Progenitor cell of endocrine pancreas (in vitro differentiated cells): ENCODE measurements at places on chromosomes 4 and X. TPM values are rescaled to one million over a fixed set of nuclear protein-coding genes. Genes with fewer than 3 reads are reported as not detected.

The PNPLA4 gene
- total RNA-seq = 18.1 and 18.8 TPM in 2 replicates

The SMARCAD1 gene
- total RNA-seq = 74.9 and 75.1 TPM in 2 replicates

The KLB gene
- 0.36 and 0.43 TPM in 2 replicates for total RNA-seq

The TNMD gene
- not detected in 2 replicates for total RNA-seq

The CLCN4 gene
- 14.1 and 15.2 TPM in 2 replicates for total RNA-seq

The HSD17B13 gene
- 0.16 and 0.31 TPM in 2 replicates for total RNA-seq

The ZMAT1 gene
- 11.6 and 12.7 TPM in 2 replicates for total RNA-seq

The VSIG1 gene
- 67.9 and 85.3 TPM in 2 replicates for total RNA-seq

The POLN gene
- 5.0 and 5.9 TPM in 2 replicates for total RNA-seq

The ABCG2 gene
- total RNA-seq = 2.3 and 2.6 TPM in 2 replicates

The SMS gene
- total RNA-seq = 280 and 288 TPM in 2 replicates

The MAGEE2 gene
- total RNA-seq = not detected in 2 replicates

The PNMA6F gene
- total RNA-seq = not detected in 2 replicates

The LRIT3 gene
- 0.17 and 0.31 TPM in 2 replicates for total RNA-seq

The UGT2B15 gene
- 0.22 and 0.57 TPM in 2 replicates for total RNA-seq

The NUDT9 gene
- 35.1 and 37.8 TPM in 2 replicates for total RNA-seq

GRCh38 chr4:4668355-4669210 lies 126.7 kb upstream of the STX18 start:
- DNase-seq = no peak
- no peak overlapping the region for H3K4me3 ChIP-seq
- H3K27me3 ChIP-seq = peaks cover 29% of the 10 kb centered on the region
- H3K36me3 ChIP-seq = no peaks in the 10 kb centered on the region
- H3K4me1 ChIP-seq = peaks cover 26% of the 10 kb centered on the region

DNA sequence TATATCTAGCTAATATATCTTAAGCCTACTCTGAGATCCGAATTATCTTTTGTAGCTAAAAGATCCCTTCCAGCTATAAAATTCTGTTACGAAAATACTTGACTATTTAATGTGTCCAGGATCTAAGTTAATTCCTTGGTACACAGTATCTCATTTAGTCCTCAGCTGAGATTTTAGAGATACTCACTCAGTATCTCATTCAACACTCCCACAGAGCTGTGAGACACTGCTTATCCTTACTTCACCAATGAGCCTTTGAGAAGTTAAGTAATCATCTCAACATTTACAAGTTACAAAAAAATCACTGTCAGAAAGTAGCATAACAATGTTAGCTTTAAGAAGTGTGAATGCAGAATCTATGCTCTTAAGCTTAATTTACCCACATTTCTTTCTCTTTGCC lies 76.6 kb downstream of the LIMCH1 start:
- peaks cover 25% of the 10 kb centered on the region for H3K4me1 ChIP-seq
- H3K36me3 ChIP-seq = peaks cover 3% of the 10 kb centered on the region
- no peak overlapping the region for H3K27ac ChIP-seq
- DNase-seq = no peak
- no peak overlapping the region for H3K4me3 ChIP-seq
- H3K27me3 ChIP-seq = peaks cover 29% of the 10 kb centered on the region

GRCh38 chr4:76091052-76091451 lies 16.5 kb downstream of the ART3 start:
- H3K4me3 ChIP-seq = no peak overlapping the region
- H3K4me1 ChIP-seq = peaks cover 5% of the 10 kb centered on the region
- H3K27me3 ChIP-seq = peaks cover 5% of the 10 kb centered on the region
- no peak overlapping the region for H3K27ac ChIP-seq
- DNase-seq = no peak
- peaks cover 1% of the 10 kb centered on the region for H3K36me3 ChIP-seq

- H3K4me3 ChIP-seq = peak overlapping the region; percentile 37
- H3K36me3 ChIP-seq = peaks cover 8% of the 10 kb centered on the region
- DNase-seq = no peak
- peaks cover 61% of the 10 kb centered on the region for H3K4me1 ChIP-seq
- H3K27ac ChIP-seq = peak overlapping the region; percentile 18
These were observed 3.3 kb downstream of the RBM47 start for GRCh38 chr4:40626183-40626990.

DNA sequence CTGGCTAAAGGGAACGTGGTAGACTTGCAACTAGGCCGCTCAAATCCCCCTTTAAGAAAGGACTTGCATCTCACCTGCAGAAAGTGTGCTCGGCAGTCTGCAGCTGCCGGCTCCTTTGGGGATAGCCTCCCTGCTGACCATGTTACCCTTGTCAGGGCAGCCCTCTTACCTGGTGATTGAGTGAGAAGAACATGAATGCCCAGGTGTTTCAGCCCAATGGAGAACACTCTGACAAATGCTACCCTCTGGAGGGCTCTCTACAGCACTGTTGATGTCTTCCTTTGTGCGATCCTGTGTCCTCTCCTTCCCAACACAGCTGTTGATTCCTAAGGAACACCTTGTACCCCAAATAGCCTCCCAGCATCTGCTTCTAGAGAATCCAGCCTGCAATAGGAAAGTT lies 178.7 kb upstream of the LDB2 start:
- DNase-seq = no peak
- peaks cover 20% of the 10 kb centered on the region for H3K4me1 ChIP-seq
- H3K27ac ChIP-seq = no peak overlapping the region
- no peaks in the 10 kb centered on the region for H3K27me3 ChIP-seq
- no peak overlapping the region for H3K4me3 ChIP-seq

GRCh38 chr4:3223956-3224748 lies 24.8 kb upstream of the MSANTD1 start:
- no peaks in the 10 kb centered on the region for H3K4me1 ChIP-seq
- H3K4me3 ChIP-seq = no peak overlapping the region
- no peak for DNase-seq
- no peaks in the 10 kb centered on the region for H3K27me3 ChIP-seq
- H3K36me3 ChIP-seq = peaks cover 13% of the 10 kb centered on the region
- H3K27ac ChIP-seq = no peak overlapping the region

DNA sequence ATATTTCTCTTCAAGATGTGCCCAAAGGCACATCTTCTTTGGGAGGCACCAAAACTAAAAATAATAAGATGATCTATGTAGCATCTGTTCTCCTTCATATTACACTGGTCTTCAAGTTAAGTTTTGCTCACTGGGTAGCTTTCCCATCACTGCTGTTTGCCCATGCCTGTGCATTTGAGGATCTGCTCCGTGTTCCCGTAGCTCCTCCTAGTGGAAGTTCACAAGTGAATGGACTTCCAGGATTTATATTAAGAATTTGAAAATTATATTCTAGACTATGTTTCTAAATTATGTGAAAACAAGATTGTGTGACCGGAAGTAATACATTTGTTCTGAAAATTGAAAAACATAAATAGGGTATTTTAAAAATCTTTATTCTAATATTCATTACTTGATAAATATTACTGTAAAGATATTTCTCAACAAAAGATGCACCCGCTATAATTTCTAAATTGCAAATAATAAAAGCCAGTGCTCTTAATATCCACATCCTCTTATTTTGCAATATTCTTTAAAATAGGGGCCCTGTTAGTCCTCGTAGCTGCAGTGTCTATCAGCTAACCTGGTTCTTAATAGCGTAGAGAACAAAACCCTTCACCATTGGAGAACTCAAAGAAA lies 147.7 kb downstream of the RBM46 start:
- H3K4me3 ChIP-seq = no peak overlapping the region
- DNase-seq = no peak
- no peaks in the 10 kb centered on the region for H3K4me1 ChIP-seq
- H3K36me3 ChIP-seq = peaks cover 2% of the 10 kb centered on the region
- H3K27ac ChIP-seq = no peak overlapping the region

DNA sequence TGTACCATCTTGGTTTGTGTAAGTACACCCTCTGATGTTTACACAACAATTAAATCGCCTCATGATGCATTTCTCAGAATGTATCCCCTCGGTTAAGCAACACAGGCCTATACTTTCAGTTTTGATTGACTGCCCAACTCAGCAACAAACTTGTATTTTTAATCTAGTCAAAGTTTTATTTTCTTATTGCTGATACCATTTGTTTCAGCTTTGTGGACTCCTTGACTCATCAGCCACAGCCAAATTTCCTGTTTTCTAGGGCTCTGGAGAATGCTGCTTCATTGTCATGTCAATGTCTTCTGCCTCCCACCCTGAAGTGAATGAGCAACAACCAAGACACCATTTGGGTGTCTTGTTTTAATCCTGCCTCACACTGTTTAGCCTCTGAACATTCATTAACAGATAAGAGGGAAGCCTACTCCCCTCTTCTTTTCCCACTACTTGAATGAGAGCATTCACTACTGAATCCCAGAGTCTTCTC lies 14.0 kb downstream of the BBS12 start:
- H3K4me1 ChIP-seq = no peaks in the 10 kb centered on the region
- H3K27me3 ChIP-seq = no peaks in the 10 kb centered on the region
- H3K4me3 ChIP-seq = no peak overlapping the region
- no peak overlapping the region for H3K27ac ChIP-seq
- no peak for DNase-seq

GRCh38 chr4:113094802-113095201 lies 45.3 kb downstream of the ANK2 start:
- no peaks in the 10 kb centered on the region for H3K36me3 ChIP-seq
- H3K27ac ChIP-seq = no peak overlapping the region
- H3K4me3 ChIP-seq = no peak overlapping the region
- no peak for DNase-seq

- no peak overlapping the region for H3K4me3 ChIP-seq
- no peak overlapping the region for H3K27ac ChIP-seq
- DNase-seq = no peak
- H3K27me3 ChIP-seq = peaks cover 55% of the 10 kb centered on the region
- peaks cover 4% of the 10 kb centered on the region for H3K36me3 ChIP-seq
These were observed 3.5 kb upstream of the NKX1-1 start for GRCh38 chr4:1409491-1410425.

DNA sequence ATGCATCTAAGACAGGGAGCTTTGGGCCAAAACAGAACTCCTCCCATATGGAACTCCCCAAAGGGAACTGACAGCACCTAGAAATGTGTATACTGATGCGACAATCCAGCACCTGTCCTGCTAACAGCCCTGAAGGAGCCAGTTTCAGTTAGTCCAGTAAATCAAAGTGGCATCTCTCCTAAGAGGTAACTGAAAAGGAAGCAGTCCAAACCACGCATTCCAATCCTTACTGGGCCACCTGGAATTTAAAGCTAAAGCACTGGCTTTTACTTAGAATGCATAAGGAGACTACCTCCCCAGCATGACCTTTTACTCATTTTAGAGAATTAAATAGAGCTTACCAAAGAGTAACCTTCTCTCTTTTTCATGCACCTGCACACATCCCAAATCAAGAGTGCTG lies 586.8 kb upstream of the PITX2 start:
- no peak overlapping the region for H3K4me3 ChIP-seq
- no peak for DNase-seq
- H3K36me3 ChIP-seq = no peaks in the 10 kb centered on the region
- no peak overlapping the region for H3K27ac ChIP-seq
- no peaks in the 10 kb centered on the region for H3K27me3 ChIP-seq
- H3K4me1 ChIP-seq = peaks cover 11% of the 10 kb centered on the region

DNA sequence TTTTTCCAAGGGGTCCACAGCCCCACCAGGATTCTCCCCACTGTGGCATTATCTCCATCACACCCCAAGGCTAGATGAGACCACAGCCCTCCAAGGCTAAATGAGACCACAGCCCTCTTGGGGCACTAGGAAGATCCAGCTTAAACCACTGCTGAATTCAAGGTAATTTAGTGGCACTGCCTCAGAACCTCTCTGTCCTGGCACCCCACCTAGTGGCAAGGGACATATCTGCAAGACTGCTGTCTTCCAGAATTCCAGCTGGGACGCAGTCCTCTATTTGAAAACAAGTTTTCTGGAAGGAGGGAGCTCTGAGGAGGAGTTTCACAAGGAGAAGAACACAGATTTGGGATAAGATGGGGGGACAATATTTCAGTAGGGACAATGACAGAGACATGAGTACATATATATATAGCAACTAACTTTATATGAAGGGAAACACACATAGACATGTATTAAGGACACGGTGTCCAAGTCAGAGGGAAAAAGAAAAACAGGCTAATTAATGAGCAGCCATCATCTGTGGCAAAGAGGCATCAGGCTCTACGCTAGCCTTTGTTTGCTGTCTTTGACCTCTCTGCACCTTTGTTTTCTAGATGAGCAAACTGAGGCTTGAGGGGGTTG lies 9.3 kb downstream of the CETN2 start:
- no peaks in the 10 kb centered on the region for H3K36me3 ChIP-seq
- DNase-seq = peak; percentile 17
- no peak overlapping the region for H3K27ac ChIP-seq
- H3K4me1 ChIP-seq = no peaks in the 10 kb centered on the region
- no peak overlapping the region for H3K4me3 ChIP-seq
- H3K27me3 ChIP-seq = peaks cover 10% of the 10 kb centered on the region

- H3K27me3 ChIP-seq = peaks cover 77% of the 10 kb centered on the region
- H3K4me3 ChIP-seq = peak within 1 kb of the TSS; percentile 75
- H3K27ac ChIP-seq = no peak within 1 kb of the TSS
- H3K4me1 ChIP-seq = peaks cover 6% of the 10 kb centered on the region
- DNase-seq = peak; percentile 31
These were observed at the start of gene GPAT3 for GRCh38 chr4:83535520-83536361. Gene GPAT3 (plus strand): TSS chr4:83536108. CDS start chr4:83536623, 515 bp downstream.

- no peaks in the 10 kb centered on the region for H3K27me3 ChIP-seq
- DNase-seq = no peak
- H3K4me1 ChIP-seq = peaks cover 29% of the 10 kb centered on the region
- peak overlapping the region; percentile 87 for H3K4me3 ChIP-seq
- peak overlapping the region; percentile 82 for H3K27ac ChIP-seq
- H3K36me3 ChIP-seq = peaks cover 4% of the 10 kb centered on the region
These were observed 1.5 kb downstream of the CFAP97 start for GRCh38 chr4:185201977-185202962.

GRCh38 chr4:182494103-182494502 lies 250.9 kb downstream of the TENM3 start:
- no peak overlapping the region for H3K4me3 ChIP-seq
- no peak overlapping the region for H3K27ac ChIP-seq
- peaks cover 4% of the 10 kb centered on the region for H3K4me1 ChIP-seq

DNA sequence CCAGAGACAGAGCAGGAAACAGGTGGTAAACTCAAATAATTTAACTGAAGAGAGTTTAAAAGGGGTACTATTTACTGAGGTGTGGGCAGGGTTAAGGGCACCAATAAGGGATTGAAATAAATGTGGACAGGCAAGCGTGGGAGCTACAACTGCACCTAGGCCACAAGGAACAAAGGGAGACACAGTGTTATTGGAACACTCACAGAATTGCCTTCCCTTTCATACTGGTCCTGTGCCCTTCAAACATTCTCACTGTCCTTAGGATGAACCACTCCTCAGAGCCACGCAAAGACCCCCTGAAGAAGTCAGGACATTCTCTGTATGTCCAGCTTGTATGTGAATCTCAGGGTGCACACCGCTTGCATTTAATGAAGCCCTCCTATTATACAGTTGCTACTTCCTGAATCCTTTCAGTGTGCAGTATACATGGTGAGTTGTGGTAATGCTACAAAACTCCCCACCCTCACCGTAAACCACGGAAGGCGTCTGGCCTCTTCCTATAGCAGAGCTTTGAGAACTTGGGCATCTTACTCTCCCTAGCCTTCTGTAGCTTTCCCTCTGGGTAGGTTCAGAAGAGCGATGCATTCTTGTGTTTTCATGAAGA lies 9.6 kb upstream of the MRPL1 start:
- H3K27ac ChIP-seq = no peak overlapping the region
- DNase-seq = no peak
- H3K36me3 ChIP-seq = no peaks in the 10 kb centered on the region
- H3K4me3 ChIP-seq = no peak overlapping the region
- H3K4me1 ChIP-seq = no peaks in the 10 kb centered on the region
- no peaks in the 10 kb centered on the region for H3K27me3 ChIP-seq

GRCh38 chr4:56321251-56321650 lies 66.0 kb downstream of the AASDH start:
- H3K4me1 ChIP-seq = peaks cover 6% of the 10 kb centered on the region
- no peak overlapping the region for H3K4me3 ChIP-seq
- peaks cover 23% of the 10 kb centered on the region for H3K36me3 ChIP-seq
- no peak for DNase-seq

GRCh38 chr4:159027535-159027934 lies 75.3 kb upstream of the RAPGEF2 start:
- H3K27ac ChIP-seq = no peak overlapping the region
- peaks cover 3% of the 10 kb centered on the region for H3K4me1 ChIP-seq
- no peak for DNase-seq
